Mesendoderm (in vitro differentiated cells): ENCODE measurements at places on chromosomes 7 and 10.
A peak's percentile ranks its signal among the peaks of the same experiment; 100 is the strongest.

- no peak for DNase-seq
Measured at GRCh38 chr10:12938271-12938670, 63.2 kb downstream of the CCDC3 start.

DNA sequence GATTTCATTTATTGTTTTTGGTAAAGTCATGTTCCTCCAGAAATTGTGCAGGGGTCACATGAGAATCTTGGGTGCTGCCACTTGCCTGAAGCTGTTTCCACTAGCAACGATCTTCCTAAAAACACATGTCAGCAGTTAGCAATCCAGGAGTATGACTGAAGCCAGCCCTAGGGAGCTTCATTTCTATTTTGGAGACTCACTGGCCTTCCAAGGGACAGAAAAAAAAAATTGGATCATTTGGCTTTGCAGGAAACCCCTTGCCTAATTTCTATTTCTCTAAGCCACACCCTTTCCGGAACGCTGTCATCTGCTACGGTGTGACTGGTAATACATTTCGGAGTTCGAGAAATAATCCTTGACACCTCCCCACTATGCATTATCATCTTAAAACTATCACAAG, 204.7 kb downstream of the TAX1BP1 start:
- no peak for DNase-seq

DNA sequence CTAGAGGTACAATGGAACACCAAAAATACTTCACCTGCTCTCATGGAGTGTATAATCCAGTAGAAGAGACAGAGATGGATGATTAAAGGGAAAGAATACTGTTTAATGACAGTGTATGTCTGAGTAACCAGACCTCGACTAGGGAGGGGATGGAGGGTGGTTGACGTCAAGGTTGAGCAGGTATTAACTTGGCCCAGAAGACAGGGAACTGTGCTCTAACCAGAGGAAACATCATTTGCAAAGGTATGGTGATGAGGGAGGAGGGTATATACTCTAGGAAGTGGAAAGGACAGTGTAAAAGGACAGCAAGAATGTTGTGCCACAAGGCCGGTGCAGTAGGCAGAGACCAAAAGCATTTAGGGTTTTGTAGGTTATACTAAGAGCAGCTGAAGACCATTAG, 2.9 kb downstream of the MIOS start:
- no peak for DNase-seq

DNA sequence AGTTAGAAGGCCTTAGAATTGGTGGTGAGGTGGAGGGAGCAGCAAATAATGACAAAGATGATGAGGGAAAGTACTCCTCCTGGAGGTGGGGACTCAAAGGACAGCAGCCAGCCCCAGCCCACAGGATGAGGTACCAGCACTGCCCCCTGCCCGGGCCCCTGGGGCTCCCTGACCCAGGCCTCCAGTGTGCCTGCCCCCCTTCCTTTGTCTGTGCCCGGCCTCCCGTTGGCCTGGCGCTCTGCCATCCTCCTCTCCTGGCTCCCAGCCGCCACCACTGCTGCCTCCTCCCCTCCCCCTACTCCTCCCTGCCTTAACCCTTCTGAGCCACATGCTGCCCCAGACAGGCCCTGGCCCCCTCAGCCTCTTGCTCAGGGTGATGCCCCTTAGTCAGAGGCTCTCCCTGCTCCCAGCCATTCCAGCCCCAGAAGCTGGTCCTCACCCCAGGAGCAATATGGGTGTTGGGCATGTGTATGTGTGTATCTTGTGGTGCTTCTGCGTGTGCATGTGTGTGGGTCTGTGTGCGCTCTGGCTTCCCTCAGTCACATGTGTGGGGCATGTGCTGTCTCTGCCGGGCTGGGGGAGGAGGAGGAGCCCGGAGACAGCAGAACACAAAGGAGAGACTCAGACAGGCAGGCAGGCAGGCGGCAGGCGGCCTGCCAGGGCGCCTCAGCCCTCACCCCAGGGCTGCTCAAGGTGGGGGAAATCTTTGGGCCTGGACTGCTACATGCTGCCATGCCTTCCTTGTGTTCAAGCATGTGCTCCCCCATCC, 2.6 kb downstream of the LDB1 start:
- peak; percentile 79 for DNase-seq

- peak; percentile 13 for DNase-seq
Measured at GRCh38 chr7:66321283-66321682, 116.1 kb downstream of the TPST1 start.

DNA sequence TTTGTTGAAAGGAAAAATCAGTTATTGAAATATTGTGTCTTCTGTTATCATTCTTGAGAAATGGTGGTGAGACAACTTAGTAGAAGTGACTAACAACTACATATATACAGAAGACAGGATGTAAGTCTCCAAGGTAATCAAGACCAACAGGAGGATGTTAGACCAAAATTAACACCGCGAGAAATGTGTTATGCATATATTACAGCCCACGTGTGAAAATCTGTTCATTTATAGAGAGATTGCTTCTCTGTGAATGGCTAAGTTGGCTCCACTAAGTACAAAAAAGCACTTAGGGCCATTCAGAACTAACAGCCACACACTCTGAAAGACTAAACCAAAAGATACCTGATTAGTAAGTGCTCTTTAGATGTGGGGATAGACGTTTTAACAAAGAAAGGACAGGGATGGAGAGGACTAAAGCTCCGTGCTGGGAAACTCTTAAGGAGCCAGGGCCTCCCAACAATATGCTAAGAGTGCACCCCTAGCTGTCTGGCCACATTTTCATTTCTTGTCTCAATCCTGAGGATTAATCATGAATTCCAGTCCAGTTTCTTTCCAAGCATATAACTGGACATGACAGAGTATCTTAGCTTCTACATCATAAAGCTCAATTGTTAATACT, 26.5 kb downstream of the HDAC9 start:
- no peak for DNase-seq

DNA sequence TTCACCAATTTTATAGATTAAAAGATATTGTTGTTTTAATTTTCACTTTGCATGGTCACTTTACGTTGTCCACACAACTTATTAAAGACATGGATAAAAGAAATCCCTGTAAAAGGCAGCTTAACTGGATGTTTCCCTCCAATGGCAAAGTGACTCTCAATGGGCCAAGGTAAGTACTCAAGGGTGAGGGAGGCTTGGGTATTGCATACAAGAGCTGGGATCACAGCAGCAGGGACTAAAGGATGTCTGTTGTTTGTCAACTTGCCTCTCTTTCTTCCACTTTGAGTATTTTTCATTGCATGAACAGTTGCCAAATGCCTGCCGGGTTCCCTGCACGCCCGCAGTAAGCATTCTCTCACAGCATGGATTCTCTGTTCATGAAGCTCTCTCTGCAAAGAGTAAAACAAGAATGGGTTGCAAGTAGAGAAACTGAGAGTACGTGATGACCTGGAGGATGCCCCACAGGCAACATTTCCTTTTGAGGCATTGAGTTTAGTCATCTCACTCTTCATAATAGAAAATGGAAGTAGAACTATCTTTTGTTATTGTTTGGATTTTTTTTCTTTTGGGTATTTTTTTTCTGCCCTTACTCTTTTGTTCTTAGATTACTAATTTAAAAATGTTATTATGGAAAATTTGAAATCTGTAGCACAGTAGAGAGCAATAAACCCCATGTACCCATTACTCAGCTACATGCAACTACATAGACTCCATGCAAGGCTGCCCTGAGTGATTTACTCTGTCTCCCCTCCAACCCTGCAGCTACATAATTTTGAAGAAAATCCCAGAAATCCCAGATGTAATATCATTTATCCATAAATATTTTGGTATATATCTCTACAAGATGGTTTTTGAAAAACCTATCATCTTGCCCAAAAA, 26.3 kb downstream of the GPR141 start:
- DNase-seq = no peak

DNA sequence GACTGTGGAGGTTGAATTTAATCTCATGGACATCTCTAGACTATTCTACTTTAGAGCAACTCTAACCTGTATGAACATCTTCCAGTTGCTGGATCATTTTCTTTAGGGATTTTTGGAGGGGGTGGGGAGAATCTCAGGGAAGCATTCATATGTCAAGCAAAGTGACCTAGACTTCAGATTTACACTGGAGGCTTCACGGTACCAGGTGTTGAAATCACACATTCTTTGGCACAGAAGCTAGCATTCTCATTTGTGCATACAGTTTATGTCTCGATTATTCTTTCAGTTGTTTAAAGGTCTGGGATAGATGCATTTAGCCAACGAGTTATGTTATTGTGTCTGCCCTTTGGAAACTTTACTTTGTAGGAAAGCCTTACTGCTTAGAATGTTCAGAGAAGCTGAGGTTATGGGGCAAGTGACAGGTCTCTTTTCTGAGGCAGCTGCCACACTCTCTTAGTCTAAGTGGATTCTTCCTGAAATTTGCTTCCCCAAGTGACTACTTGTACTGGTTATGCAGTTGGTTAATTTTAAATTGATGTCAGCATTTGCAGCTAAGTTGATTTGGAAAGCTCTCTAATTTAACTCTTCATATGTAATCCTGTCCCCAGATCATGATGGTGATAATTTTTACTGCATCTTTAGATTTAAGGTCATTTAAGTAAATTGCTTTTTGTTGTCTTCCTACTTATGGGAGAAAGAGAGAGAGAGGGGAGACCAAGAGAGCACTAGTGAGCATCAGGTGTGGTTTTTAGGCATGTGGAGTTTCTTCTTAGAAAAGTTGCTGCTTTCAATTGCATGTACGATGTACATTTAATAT, 153.8 kb downstream of the PRKG1 start:
- no peak for DNase-seq

GRCh38 chr10:50538555-50539398, 85.0 kb downstream of the SGMS1 start:
- no peak for DNase-seq

DNA sequence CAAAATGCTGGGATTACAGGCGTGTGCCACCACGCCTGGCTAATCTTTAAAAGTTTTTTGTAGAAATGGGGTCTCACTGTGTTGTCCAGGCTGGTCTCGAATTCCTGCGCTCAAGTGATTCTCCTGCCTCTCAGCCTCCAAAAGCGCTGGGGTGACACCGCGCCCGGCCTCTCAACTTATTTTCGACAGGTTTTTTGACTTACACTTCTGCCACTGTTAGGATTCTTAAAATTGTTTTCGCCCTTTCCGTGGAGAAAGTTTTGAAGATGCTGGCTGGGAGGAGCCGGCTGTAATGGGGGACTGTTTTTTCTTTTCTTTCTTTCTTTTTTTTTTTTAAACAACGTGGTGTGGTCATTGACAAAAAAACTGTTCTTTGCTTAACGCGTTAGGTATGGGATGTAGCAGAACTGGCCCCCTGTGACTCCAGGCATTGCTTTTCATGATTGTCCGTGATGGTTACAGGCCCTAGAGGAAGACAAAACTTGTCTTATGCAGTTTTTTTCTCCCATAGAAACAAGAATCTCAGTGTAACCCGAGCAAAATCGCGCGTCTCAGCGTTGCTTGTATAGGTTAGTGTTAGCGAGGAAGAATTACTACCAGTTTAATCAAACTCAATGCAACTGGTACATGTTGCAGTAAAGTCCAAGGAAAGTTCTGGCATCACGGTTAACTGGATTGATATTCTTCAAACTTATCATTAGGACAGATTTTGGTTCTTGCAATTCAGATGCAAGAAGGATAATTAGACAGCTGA, 72.2 kb downstream of the DAGLB start:
- DNase-seq = no peak

DNA sequence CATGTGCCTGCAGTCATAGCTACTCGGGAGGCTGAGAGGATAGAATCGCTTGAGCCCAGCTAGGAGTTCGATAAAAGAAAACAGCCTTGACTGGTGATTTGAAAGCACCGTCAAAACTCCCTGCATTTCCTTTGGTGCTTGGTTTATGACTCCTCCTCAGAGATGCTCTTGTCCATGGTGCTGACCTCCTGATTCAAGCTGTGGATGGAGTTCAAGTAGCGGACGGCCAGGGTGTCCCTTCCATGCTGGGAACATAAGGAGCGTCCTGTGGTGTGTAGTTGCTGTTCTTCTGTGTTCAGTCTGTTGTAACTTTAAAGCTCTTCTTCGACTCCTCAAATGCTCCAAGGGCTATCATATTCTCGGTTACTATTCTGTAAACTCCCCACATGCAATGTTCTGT, 382.5 kb upstream of the KIAA1217 start:
- peak; percentile 70 for DNase-seq

DNA sequence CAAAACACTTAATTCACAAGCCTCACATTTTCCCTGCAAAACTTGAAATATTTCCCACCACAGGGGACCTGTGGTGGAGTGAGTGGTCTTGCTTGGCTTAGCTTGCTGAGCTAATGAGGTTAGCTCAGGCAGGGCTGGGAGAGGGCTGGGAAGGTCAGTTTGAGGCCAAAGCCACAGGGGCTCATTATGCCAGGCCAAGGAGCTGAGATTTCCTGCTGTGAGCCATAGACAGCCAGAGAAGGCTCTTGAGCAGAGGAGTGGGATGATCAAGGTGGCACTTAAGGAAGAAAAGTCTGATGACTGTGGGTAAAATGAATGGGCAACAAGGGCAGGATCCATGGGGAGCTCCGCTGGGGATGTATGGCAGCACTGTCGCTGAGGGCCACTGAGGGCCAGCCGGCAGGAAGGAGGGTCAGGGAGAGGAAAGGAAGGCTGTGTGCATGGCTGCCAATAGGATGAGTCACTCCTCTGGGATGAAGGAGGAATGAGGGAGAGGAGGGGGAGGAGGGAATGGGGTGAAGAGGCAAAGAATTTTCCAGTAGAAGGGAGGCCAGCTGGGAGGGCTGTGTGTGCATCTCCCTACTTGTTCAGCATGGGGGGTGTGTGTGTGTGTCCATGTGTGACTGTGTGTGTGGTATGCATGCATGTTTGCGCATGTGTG, 18.7 kb upstream of the ZNF488 start:
- DNase-seq = peak; percentile 96

GRCh38 chr10:10685566-10685965, 332.1 kb upstream of the CELF2 start:
- DNase-seq = no peak
